ENCODE measurements at places on chromosomes 11 and 22.
A peak's percentile ranks its signal among the peaks of the same experiment; 100 is the strongest.

DNA sequence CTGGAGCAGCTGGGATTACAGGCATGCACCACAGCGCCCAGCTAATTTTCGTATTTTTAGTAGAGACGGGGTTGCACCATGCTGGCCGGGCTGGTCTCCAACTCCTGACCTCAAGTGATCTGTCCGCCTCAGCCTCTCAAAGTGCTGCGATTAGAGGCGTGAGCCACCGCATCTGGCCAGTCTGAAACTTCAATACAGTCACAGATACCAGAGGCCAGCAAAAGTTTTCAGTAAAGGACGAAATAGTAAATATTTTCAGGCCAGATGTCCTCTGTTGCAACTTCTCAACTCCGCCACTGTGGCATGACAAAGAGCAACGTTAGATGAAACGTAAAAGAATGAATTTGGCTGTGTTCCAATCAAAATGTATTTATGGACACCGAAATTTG, 403.6 kb downstream of the MN1 start:
- no peak for DNase-seq

- no peak for DNase-seq
Measured at GRCh38 chr11:111540114-111540936, at the start of gene LAYN. Gene LAYN, plus strand, starts transcription at chr11:111540720. Its CDS starts 124 bp downstream, at chr11:111540844.

DNA sequence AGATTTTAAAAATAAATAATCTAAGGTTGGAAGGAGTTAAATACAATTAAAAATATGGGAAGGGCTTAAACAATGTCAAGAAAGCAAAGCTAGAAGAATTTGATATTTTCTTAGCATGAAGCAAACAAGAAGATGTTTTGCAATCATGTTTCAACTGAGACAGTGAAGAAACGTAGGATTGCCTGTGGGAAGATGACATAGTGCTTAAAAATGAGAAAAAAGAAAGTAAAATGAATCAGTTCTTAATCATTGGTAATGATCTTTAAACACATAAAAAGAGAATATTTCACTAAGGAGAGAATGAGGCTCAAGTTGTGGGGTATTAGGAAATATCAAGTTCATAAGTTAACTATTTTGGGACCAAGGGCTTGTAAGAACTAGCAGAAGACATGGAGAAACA, 855.0 kb downstream of the METTL15 start:
- DNase-seq = no peak

DNA sequence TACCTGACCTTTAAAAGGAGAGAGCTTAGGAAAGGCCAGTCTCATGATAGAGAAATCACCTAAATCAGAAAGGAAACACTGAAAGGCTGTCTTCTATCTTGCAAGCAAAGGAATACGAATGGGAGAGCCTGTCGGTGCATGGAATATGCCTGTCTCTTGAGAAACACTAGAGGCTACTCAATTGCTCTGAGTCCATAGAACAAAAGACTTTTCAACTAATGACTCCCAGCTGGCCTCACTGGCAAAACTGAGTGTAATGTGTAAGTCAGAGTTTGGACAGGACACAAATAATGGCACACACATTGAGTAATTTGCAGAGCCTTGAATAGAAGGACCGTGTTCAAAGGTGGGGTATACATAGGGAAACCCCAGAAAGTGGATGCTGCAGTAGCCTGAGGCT, 171.0 kb upstream of the ARHGAP20 start:
- no peak for DNase-seq

DNA sequence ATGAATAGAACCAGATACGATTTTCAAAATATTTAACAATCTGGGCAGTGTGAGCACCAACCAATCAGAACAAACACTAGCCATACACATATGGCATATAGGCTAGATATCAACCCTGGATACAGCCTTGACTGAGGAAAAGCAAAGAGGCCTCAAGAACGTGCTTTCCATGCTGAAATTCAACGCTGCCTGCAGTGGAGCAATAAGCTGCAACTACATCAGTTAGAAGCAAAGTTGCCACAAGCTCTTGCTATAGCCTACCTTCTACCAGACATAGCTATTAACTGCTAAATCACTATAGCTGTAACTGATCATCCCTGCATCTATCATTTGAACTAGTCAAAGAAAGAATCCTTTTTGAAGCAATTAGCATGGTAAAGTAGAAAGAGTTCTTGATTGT, 42.5 kb downstream of the DENND5A start:
- DNase-seq = no peak

DNA sequence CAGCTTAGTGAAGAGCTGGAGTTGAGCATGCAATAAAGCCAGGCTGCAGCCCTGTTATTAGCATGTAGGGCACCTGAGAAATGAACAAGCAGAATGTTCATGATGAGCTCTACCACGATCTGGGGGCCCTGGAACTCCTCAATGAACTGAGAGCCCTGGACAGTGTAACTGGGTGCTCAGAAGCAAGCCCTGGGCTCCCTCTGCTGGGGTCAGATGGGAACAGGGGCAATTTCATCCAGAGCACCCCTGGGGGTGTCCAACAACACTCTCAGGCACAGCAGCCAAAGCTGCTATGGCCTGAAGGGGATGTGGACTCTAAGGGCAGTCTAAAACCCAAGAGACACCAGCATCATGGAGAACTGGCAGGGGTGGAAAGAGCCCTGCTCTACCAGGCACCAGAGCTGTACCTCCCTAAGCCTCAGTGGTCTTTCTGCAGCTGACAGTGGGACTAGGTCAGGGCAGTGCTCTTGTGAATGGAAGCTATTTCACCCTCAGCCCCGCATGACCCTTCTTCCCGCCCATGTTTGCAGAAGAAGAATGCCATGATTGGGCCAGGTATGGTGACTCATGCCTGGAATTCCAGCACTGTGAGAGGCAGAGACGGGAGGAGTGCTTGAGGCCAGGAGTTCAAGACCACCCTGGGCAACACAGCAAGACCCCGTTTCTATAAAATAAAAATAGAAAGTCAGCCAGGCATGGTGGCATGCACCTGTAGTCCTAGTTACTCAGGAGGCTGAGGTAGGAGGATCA, 28.9 kb downstream of the THOC5 start:
- no peak for DNase-seq

DNA sequence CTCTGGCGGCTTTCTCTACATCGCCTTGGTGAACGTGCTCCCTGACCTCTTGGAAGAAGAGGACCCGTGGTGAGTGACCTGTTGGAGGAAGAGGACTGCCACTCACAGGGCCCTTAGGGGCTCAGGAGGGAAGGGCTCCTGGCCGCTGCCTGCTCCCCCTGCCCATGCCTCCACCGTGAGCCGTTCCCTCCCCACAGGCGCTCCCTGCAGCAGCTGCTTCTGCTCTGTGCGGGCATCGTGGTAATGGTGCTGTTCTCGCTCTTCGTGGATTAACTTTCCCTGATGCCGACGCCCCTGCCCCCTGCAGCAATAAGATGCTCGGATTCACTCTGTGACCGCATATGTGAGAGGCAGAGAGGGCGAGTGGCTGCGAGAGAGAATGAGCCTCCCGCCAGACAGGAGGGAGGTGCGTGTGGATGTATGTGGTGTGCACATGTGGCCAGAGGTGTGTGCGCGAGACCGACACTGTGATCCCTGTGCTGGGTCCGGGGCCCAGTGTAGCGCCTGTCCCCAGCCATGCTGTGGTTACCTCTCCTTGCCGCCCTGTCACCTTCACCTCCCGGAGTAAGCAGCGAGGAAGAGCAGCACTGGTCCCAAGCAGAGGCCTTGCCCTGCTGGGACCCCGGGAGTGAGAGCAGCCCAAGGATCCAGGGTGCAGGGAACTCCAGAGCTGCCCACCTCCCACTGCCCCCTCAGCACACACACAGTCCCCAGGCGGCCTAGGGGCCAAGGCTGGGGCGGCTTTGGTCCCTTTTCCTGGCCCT, 6.9 kb downstream of the SLC39A13 start:
- DNase-seq = no peak

- DNase-seq = no peak
Measured at GRCh38 chr11:92841719-92842118, 127.7 kb upstream of the MTNR1B start.

DNA sequence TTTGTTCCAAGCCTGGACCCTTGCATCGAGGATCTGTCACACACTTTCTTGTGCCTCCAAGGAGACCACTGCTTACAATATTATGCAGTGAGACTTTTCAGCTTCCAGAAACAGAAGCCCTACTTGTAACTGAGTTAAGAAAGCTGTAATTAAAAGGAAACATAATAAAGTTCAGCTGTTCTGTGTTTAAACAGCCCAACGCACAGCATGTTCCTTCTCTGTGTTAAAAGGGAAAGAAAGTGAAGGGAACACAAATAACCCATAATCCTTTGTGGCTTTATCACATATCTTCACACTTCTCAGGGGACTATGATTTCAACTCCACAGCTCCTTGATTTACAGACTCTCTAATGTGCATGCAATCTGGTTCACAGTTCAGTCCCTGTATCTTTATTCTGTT, 200.3 kb upstream of the MTNR1B start:
- DNase-seq = no peak

GRCh38 chr11:122523846-122524805, 131.4 kb upstream of the UBASH3B start:
- no peak for DNase-seq

GRCh38 chr11:134607963-134608750, 196.1 kb upstream of the B3GAT1 start:
- no peak for DNase-seq

DNA sequence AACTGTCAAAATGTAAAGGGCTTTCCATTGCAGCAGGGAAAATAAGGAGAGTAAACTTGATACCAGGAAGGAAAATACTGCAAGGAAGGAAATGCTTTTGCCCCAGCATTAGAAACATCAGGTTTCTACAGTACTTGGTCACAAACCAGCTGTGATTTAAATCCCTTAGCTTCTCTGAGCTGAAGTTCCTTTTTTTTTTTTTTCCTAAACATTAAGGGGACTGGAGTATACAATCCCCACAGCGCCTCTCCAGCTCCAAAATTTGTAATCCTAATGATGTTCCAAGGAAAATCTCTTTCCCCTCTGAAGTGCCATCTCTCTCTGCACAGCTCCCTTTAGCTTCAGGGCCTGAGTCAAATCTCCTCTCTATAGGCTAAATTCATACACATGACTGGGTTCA, 220.5 kb upstream of the PITPNB start:
- no peak for DNase-seq

DNA sequence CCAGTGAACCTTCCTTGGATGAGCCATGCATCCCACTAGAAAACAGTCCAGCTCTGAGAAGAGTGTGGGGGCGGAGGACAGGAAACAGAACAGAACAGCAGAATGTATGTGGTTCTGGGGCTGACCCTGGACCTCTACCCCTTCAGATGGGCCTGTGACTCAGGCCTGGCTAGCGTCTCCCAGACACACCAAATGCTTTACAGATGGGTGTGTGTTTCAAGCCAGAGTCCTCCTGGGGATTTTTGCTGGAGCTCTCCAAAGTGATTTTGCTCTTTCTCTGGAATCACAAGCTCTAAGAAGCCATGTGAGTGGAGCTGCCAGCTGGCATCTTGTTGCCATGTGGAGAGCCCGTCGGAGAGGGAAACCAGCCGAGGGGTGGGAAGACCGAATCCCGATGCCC, 13.2 kb upstream of the C1QTNF4 start:
- DNase-seq = peak; percentile 77

DNA sequence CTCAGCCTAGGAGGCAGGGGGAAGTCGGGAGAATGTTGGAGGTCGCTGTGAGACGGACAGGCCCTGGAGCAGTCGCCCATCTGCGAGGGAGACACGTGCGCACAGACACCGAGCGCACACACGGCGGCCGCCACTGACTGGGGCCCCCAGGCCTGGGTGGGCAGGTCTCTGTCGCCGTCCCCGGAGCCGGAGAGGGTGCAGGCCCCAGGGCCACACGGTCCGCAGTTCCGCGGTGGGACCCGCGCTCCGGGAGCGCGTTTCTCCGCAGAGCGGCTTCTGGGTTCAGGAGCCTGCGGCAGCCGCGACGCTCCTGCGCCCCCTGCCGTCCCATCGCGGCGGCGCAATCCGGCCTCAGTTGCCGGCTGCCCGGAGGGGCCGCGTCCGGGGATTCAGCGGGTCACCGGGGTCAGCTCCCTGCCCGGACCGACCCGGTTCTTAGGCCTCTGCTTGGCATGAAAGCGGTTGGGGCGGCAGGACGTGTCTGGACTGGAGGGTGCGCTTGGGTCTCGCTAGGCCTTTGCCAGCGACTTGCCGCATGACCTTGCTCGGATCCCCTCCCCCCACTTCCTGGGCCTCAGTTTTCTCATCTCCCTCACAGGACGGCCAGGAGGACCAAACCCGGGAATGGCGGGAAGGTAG, 31.2 kb downstream of the PDE2A start:
- DNase-seq = no peak

GRCh38 chr11:126713806-126714205, 286.8 kb downstream of the KIRREL3 start:
- no peak for DNase-seq

Data from brain pericyte (primary cell).